ENCODE measurements at places on chromosomes 11 and 22. TPM values are rescaled to one million over a fixed set of nuclear protein-coding genes. Genes with fewer than 3 reads are reported as not detected.
A peak's percentile ranks its signal among the peaks of the same experiment; 100 is the strongest.

Gene RHOD
- 13.8 TPM for polyA plus RNA-seq

GRCh38 chr11:81674211-81674610, 1059.5 kb downstream of the FAM181B start:
- no peak for DNase-seq

Gene OR51M1
- not detected for polyA plus RNA-seq

DNA sequence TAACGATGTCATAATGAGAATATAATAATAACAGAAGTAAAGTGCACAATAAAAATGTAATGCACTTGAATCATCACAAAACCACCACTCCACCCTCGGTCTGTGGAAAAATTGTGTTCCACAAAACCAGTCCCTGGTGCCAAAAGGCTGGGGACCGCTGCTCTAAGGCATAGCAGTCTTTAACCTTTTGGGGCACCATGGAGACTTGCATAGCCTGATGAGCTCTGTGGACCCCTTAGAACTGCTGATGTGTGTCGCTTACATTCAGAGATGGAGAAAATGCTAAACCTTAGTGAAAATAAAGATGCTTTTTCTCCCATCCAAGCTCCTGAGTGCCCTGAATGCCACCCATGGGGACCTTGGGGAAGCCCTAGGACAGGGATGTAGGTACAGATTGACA, 87.6 kb upstream of the SEPTIN5 start:
- DNase-seq = no peak

DNA sequence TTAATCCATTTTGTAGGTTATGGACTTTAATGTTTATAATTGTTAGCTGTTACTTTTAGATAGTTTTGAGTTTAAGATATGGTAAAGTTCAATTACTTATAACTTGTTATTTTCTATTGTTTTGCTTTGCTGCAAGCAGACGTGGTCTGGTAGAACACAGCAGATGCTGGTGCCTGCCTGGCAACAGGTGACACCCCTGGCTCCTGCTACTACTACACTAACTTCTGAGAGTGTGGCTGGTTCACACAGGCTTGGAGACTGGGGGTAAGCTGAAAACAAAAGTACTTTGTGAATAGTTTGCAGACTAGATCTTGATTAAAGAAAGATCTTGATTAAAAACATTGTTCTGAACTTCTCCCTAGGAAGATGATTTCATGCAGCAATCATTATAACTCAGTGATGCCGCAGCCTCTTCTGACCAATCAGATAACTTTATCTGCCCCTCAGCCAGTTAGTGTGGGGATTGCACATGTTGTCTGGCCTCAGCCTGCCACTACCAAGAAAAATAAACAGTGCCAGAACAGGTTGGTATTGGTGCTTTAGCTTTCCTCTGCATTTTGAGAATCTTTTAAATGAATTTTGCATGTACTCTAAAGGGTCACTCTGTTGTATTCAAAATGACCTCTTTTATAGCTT, 90.4 kb downstream of the HIPK3 start:
- no peak for DNase-seq

DNA sequence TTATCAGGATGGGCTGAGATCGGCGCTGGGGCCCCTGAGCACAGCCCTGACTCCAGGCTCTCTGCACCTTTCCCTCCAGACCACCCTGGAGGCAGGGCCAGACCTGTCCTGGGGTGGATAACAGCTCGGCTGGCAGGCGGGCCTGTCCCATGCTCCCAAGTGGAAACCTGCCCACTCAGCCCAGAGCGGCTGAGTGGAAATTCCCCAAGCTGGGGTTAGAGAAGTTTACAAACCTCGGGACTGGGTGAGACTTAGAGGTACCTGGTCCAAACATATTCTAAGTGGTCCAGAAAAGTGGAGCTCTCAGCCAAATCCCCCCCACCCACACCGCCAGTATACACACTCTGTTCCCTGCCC, 4.8 kb upstream of the FXYD2 start:
- DNase-seq = no peak

Gene SMDT1
- 97.9 TPM for polyA plus RNA-seq

Gene TRIM51
- 0.14 TPM for polyA plus RNA-seq

Gene CFAP300
- 5.3 TPM for polyA plus RNA-seq

DNA sequence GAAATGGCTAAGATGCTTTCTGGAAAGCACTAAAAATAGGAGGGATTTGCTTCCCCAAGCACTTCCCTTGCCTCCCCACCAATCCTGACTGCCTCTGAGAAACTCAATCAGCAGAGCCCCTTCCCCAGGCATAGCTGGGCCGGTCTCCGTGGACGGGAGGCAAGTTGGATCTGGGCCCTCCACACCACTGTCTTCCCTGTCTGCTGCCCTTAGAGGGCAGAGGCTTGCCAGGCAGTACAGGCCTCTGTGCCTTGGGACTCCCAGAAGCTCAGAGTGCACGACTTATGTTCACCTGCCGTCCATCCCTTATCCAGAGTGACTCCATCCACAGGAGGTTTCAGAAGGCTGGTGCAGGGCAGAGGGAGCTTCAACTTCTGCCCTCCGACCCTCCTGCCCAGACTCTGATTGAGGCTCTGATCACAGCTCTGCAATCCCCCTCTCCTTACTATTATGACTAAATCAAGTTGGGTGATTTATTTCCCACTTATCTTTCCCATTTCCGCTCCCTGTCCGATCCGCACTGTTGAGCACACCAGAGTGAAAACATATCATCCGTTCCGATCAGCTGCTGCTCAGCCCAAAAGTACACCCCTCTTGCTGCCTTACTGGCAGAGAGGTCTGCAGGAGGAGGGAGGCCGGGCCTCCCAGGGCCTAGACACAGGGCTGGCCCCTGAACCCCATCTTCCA, 71.8 kb downstream of the DSCAML1 start:
- DNase-seq = no peak

Gene NXPE2
- not detected for polyA plus RNA-seq

DNA sequence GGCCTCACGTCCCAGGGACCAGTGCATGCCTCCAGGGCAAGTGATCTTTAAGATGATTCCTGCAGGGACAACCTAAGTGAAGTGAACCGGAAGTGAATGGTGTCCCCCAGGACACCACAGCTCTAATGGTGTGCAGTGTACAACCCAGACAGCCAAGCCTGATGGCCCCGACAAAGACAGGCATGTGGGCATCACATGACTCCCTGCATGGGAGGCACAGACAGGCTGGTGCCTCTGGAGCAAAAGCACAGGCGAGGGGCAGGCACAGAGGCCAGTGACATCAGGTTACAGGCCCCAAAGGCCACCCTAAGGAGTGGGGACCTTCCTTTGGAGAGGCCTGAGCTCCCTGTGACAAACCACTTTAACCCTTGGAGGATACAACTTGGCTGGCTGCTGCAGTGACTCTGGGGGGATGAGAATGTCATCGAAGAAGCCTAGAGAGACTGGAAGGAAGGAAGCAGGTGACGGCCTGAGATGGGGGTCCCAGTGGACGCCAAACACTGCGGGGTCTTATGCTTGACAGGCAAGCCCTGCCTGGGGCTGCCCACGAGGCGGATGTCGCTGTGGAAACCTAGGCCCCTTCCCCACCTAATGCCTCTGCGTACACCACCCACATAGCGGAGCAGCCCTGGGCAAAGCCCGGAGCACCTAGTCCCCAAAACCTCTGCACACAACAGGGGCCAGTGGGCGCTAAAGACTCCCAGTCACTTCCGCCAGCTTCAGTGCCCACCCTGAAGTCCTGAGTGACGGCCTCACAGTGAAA, 12.4 kb downstream of the POLR3H start:
- no peak for DNase-seq

DNA sequence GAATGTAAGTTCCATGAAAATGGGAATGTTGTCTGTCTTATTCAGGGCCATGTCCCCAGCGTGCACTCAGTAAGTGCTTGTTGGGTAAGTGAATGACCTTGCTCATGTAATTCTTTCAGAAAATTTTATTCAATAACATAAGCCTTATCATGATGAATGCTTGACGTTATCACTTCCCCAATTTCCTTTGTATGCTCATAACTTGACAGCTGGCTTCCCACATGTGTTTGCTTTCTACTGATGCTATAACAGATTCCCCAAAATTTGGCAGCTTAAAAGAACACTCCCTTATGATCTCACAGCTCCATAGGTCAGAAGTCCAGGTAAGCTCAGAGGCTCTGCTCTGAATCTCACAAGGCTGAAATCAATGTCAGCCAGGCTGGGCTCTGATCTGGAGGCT, 155.8 kb upstream of the POU2AF2 start:
- no peak for DNase-seq

- no peak for DNase-seq
These were observed 30.8 kb downstream of the SBF1 start for GRCh38 chr22:50443801-50444625.

- DNase-seq = no peak
These were observed 32.2 kb downstream of the RPL3 start for GRCh38 chr22:39287076-39287725.

DNA sequence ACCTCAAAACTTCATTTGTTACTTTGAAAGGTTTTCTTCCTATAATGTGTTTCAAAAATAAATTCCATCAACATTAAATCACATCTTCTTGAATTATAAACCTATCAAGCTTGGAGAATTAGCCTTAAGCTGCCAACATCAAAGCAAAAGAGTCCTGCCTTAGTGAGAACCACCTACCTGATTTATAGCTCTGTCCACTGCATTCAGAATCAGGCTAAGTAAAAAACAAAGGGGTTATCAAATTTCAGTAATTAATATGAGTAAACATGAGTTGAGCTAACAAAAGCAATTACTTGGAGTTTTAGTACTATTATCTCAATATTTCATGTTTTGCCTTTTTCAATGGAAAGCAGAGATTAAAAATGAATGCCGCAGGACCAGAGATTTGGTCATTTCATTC, 73.9 kb downstream of the CADM1 start:
- DNase-seq = no peak

Gene OLFML1
- 0.12 TPM for polyA plus RNA-seq

Gene FAM180B
- polyA plus RNA-seq = not detected

GRCh38 chr11:126146454-126147192, 64.8 kb downstream of the RPUSD4 start:
- DNase-seq = peak; percentile 74

GRCh38 chr11:134501406-134502152, 89.5 kb upstream of the B3GAT1 start:
- no peak for DNase-seq

Data from GM23338 (cell line).